ENCODE measurements at places on chromosomes 3 and 15. TPM values are rescaled to one million over a fixed set of nuclear protein-coding genes. Genes with fewer than 3 reads are reported as not detected.

GRCh38 chr3:109195815-109196214, 59.3 kb downstream of the C3orf85 start:
- no peak for DNase-seq

- no peak for DNase-seq
Observed at GRCh38 chr3:24548278-24548677, 53.6 kb upstream of the THRB start.

The ALPK3 gene
- total RNA-seq: 29.7 TPM

The NAALADL2 gene
- total RNA-seq: 2.6 TPM

DNA sequence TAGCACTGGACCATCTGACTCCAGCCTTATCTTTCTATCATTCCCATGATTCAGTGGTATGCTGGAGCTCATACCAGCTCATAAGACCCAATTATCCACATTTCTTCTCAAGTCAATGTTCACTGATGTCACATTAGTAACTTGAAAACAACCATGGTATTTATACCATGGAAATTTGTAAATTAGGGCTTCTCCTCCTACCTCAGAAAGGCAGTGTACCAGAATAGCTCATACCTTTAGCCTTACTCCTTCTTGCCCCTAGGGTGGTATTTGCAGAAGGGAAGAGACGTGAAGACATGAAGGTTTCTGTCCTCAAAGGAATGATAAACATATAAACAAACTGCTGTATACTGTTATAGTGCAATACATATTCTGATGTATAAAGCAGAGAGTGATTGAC, 114.2 kb downstream of the NEK11 start:
- DNase-seq: no peak

The EXD1 gene
- not detected for total RNA-seq

The GMPPB gene
- total RNA-seq: 29.4 TPM

DNA sequence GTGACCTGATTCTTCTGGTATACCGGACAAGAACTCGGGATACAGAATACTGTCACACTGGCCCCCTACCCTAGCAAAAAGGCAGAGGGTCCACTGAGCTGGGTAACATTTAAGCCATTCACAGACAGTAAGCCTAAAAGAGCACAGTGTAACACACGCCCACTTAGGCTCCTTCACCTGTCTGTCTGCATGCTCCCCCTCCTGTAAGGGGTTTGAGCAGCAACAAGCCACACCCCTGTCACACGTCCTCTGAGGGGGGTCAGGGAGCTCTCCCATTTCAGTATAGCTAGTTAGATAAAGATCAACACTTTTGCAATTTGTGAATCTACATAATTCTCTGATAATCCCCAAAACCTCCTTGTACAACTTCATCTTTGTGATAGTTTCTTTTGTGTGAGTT, 586.3 kb upstream of the LMCD1 start:
- DNase-seq: no peak

GRCh38 chr15:62320259-62320658, 155.2 kb upstream of the C2CD4B start:
- no peak for DNase-seq

GRCh38 chr3:114584734-114585371, 291.0 kb downstream of the TIGIT start:
- DNase-seq: no peak

The DUOXA2 gene
- total RNA-seq: not detected

DNA sequence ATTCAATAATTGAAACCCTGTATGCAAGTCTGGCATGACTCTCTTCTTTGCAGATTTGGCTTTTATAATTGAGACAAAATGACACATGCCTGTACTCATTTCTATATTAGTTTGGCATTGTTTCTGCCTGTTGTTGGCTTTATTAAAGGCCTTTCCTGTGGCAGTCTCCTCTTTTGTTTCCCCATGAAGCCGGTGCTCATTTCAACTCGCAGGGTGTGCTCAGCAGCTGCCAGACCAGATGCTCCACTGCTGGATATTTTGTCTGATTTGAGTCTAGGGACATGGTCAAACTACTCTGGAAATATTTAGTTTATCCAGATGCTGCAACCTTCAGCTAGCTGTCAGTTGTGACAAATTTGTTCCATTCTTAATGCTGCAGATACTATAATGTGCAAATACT, 445.3 kb downstream of the NAALADL2 start:
- no peak for DNase-seq

The GADL1 gene
- total RNA-seq: 0.97 TPM

GRCh38 chr3:193673845-193674244, 80.8 kb downstream of the OPA1 start:
- no peak for DNase-seq

The CACNA2D2 gene
- 10.3 TPM for total RNA-seq

The SERINC4 gene
- not detected for total RNA-seq

- peak; percentile 89 for DNase-seq
Observed at GRCh38 chr3:58217209-58217811, 6.5 kb upstream of the DNASE1L3 start.

- DNase-seq: no peak
Observed at GRCh38 chr15:88312941-88313579, 56.5 kb upstream of the NTRK3 start.

DNA sequence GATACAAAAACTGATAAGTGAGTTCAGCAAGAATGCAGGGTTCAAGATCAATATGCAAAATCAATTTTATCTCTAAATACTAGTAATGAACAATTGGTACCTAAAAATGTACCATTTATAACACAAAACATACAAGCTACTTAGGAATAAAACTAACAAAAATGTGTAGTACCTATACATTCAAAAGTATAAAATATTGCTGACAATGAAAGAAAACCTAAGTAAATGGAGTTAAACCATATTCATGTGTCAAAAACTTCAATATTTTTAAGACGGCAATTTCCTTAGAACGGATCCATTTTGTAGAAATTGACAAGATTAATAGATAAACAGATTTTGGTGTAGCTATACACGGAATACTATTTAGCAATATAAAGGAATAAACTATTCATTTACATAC, 343.1 kb upstream of the CCDC54 start:
- DNase-seq: no peak

Measured in GM23338 (cell line).